Keratinocyte (primary cell): ENCODE measurements at places on chromosomes 3 and 15. TPM values are rescaled to one million over a fixed set of nuclear protein-coding genes. Genes with fewer than 3 reads are reported as not detected.
A peak's percentile ranks its signal among the peaks of the same experiment; 100 is the strongest.

DPPA4 gene
- not detected in 3 replicates for polyA plus RNA-seq

TMEM158 gene
- 2.0 to 3.4 TPM (median 2.0 TPM) in 3 replicates for polyA plus RNA-seq

- H3K4me3 ChIP-seq = no peak overlapping the region
- H3K27ac ChIP-seq = no peak overlapping the region
- no peaks in the 10 kb centered on the region for H3K27me3 ChIP-seq
- peaks cover 4% of the 10 kb centered on the region for H3K36me3 ChIP-seq
- no peaks in the 10 kb centered on the region for H3K4me1 ChIP-seq
- no peak for DNase-seq
Observed at GRCh38 chr3:179768080-179768479, 115.2 kb downstream of the USP13 start.

DNA sequence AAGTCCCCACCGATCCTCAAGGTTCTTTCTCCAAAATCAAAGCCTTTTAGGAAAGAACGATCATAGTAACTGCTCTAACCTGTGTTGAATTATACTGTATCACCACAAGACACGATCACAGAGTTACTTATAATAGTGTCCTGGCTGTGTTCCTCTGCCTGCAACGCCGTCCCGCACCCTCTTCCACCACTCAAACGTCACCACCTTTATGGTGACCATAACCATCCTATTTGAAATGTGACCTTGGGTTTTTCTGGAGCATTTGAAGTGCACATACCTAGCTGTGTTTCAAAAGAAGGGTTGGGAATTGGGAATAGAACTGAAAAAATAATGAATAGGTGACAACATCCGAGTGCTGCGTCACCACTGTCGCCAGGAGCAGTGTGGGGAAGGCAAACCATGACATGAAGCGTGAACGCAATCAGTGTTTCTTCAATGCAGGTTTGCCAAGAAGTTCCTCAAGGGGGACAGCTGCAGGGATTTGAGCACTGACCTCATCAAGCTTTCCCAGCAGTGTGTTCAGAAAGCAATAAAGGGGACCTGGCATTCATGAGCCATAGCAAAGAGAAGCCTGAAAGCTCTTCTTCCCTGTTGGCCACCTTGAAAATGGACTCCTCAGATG is 769 bp upstream of the SELENOS start:
- no peak for DNase-seq
- peak overlapping the region; percentile 36 for H3K27ac ChIP-seq
- peak overlapping the region; percentile 57 for H3K4me3 ChIP-seq
- H3K4me1 ChIP-seq = peaks cover 5% of the 10 kb centered on the region
- peaks cover 37% of the 10 kb centered on the region for H3K36me3 ChIP-seq

GRCh38 chr3:50602595-50603191 is 8.9 kb downstream of the CISH start:
- H3K27ac ChIP-seq = peak overlapping the region; percentile 79
- no peak for DNase-seq
- H3K4me1 ChIP-seq = peaks cover 49% of the 10 kb centered on the region
- H3K36me3 ChIP-seq = peaks cover 4% of the 10 kb centered on the region
- H3K27me3 ChIP-seq = no peaks in the 10 kb centered on the region

GRCh38 chr3:119420196-119420595 is 43.2 kb downstream of the TMEM39A start:
- H3K4me3 ChIP-seq = no peak overlapping the region
- H3K27me3 ChIP-seq = no peaks in the 10 kb centered on the region
- H3K27ac ChIP-seq = no peak overlapping the region

DNA sequence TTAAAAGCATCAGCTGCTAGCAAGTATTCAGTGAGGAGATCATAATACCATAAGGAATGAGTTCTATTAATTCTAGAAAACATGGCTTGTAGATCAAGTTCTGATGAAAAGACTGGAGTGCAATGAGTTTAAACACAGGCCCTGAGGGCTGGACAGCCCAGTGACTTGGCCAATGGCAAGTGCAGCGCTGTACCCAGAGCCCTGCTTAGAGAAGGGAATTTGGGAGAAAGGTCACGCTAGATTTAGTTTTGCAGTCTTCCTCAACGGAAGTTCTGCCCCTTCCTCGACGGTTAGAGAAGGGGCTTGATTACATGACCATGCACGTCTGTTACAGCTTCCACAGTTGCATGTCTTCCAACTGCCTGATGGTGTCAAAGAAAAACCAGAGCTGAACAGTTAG is 4.0 kb downstream of the TMEM212 start:
- no peaks in the 10 kb centered on the region for H3K4me1 ChIP-seq
- DNase-seq = no peak
- H3K4me3 ChIP-seq = no peak overlapping the region
- H3K36me3 ChIP-seq = no peaks in the 10 kb centered on the region
- H3K27ac ChIP-seq = no peak overlapping the region

- H3K36me3 ChIP-seq = no peaks in the 10 kb centered on the region
- peaks cover 11% of the 10 kb centered on the region for H3K4me1 ChIP-seq
- H3K27me3 ChIP-seq = no peaks in the 10 kb centered on the region
- DNase-seq = no peak
- H3K4me3 ChIP-seq = no peak overlapping the region
- no peak overlapping the region for H3K27ac ChIP-seq
Observed at GRCh38 chr15:63978511-63979261, 67.6 kb downstream of the DAPK2 start.

DNA sequence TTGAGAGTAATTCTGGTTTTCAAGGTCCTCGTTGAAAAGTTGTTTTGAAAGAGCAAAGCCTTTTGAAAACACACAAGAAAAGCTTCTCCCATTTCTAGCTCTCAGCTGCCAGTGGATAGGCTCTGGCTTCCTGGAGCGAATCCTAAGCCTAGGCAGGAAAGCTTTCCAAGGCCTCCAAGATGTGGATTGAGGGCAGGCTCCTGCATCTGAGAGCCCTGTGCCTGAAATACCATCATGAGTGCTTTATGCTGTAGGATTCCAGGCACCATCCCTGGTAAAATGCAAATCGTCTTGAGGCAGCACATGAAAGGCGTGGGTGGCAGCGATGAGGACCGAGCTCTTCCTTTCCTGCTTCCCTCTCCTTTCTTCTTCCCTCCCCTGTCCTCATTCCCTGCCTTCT is 60.7 kb upstream of the CORO2B start:
- no peak for DNase-seq
- peaks cover 9% of the 10 kb centered on the region for H3K4me1 ChIP-seq
- H3K4me3 ChIP-seq = no peak overlapping the region
- H3K36me3 ChIP-seq = no peaks in the 10 kb centered on the region
